PC-9 (cell line): ENCODE measurements at places on chromosomes 4 and X.

DNA sequence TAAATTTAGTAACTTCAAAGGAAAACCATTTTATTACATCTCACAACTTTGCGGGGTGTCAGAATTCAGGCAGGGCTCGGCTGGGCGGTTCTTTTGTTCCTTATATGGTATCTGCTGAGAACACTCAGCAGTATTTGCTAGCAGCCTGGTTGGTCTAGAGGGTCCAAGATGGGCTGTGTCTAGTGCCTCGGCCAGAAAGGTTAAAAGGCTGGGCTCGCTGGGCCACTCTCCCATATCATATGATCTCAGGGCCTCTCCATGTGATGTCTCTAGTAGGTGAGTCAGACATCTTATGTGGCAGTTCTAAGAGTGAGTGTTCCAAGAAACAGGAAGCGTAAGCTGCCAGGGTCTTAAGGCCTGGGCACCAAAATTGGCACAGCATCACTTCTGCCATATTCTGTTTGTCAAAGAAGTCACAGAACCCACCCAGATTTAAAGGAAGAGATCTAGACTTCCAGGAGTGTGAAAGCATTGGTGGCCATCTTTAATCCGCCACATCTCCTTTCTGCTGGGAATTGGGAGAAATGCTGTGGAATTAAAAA lies 100.9 kb upstream of the ATP6AP2 start:
- DNase-seq = no peak
- no peak overlapping the region for H3K4me3 ChIP-seq
- no peaks in the 10 kb centered on the region for H3K36me3 ChIP-seq
- H3K4me1 ChIP-seq = no peaks in the 10 kb centered on the region
- H3K27ac ChIP-seq = no peak overlapping the region

DNA sequence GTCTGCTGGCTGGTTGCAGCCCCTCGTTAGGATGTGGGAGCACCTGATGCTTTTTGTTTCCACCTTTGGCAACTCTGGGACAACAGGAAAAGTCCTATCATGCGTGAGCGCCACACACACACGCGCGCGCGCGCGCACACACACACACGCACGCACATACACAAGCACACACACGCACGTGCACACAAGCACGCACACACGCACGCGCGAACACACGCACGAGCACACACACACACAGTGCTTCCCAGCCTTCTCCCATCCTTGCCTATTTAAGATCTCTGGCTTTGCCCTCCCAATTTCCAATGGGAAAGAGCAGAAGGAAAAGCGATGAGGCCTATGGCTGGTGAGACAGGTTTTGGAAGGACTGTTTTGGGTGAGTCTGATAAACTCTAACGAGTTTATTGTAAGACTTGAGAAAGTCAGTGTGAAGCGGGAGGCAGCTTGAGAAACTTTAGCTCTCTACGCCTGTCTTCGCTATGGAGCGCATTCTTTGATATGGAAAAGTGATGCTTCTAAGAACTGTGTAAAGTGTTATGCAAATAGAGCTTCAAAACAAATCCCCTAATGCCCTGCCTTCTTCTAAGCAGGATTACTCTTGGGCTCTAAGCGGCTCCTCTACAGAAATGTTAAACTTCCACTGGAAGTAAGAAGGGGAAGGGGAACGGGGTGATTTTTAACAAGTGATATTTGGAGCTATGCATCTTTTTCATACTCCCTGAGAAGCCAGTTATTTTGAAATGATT lies 11.8 kb downstream of the SUPT20HL1 start:
- H3K27ac ChIP-seq = no peak overlapping the region
- no peak overlapping the region for H3K4me3 ChIP-seq
- no peaks in the 10 kb centered on the region for H3K36me3 ChIP-seq
- H3K27me3 ChIP-seq = no peaks in the 10 kb centered on the region
- H3K4me1 ChIP-seq = no peaks in the 10 kb centered on the region
- no peak for DNase-seq

DNA sequence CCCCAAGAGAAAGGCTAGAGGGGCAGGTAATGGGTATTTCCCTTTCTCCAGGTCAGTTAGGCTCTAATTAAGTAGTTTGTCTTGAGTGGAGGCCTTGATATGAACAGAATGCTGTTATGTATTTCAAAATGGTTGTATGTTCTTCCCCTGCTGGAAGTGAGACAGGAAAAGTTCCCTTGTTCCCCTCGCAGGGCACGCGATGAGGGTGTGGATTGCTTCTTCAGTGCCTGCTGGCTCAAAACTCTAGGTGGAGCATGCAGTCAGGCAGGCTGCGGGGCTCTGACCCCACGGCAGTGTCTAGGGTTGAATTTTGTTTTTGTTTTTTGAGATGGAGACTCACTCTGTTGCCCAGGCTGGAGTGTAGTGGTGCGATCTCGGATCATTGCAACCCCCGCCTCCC lies 341.0 kb upstream of the ZCCHC13 start:
- no peaks in the 10 kb centered on the region for H3K4me1 ChIP-seq
- no peaks in the 10 kb centered on the region for H3K27me3 ChIP-seq
- no peak overlapping the region for H3K4me3 ChIP-seq

DNA sequence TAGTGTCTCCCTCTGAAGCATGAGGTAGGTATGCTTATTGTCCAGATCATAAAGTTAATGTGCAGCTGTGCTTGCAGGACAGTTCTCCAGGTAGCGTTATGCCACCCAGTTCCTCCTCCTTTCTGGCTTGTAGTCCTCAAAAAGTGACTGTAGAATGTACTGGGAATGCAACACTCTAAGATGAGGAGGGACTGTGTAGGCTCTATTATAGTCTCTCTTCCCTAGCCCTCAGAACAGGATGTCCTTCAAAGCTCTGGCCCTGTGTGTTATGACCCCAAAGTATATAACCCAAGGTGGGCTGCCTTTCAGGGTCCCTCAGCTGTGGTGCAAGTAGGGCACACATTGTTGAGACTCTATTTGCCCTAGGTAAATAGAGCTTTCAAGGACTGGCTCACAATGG lies 20.8 kb upstream of the MANBA start:
- no peak overlapping the region for H3K4me3 ChIP-seq
- H3K4me1 ChIP-seq = peaks cover 6% of the 10 kb centered on the region
- H3K27me3 ChIP-seq = no peaks in the 10 kb centered on the region
- H3K27ac ChIP-seq = no peak overlapping the region
- no peak for DNase-seq

- peaks cover 3% of the 10 kb centered on the region; the same call in 1 of the 2 replicates for H3K27me3 ChIP-seq
- H3K27ac ChIP-seq = no peak overlapping the region
- H3K4me1 ChIP-seq = no peaks in the 10 kb centered on the region
These were observed 44.6 kb upstream of the LINC00632 start for GRCh38 chrX:140664939-140665338.

- H3K4me1 ChIP-seq = peaks cover 19% of the 10 kb centered on the region
- no peaks in the 10 kb centered on the region for H3K27me3 ChIP-seq
- H3K36me3 ChIP-seq = no peaks in the 10 kb centered on the region
These were observed 134.1 kb downstream of the ELOVL6 start for GRCh38 chr4:110064295-110064694.

DNA sequence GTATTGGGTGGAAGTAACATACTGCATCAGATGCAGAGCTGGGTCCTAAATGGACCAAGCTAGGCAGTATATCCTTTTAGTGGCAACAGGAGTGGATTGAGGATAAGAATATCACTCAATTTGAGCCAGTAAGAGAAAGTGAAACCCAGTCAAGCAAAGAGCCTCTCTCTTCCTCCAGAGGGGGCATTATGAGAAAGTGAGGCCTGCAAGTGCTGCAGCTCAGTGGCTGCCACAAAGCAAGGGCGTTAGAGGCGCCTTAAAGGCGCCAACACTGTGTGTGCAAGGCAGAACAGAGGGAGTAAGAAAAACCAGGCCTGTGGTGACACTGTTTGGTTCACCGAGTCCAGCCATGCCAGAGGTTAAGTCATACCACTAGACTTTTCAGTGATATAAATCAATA lies 17.5 kb downstream of the STX18 start:
- no peaks in the 10 kb centered on the region for H3K36me3 ChIP-seq
- no peak overlapping the region for H3K27ac ChIP-seq
- no peak for DNase-seq
- H3K4me3 ChIP-seq = no peak overlapping the region

- no peak overlapping the region for H3K4me3 ChIP-seq
- no peak for DNase-seq
- no peaks in the 10 kb centered on the region for H3K27me3 ChIP-seq
These were observed 177.2 kb downstream of the AMELX start for GRCh38 chrX:11470250-11470974.

GRCh38 chr4:186265683-186266652 lies at the start of gene F11:
TSS of gene F11 (plus strand) at chr4:186266189. CDS start at chr4:186267137, 948 bp downstream.
- no peak within 1 kb of the TSS for H3K27ac ChIP-seq
- no peaks in the 10 kb centered on the region for H3K36me3 ChIP-seq
- DNase-seq = no peak
- no peaks in the 10 kb centered on the region for H3K4me1 ChIP-seq

DNA sequence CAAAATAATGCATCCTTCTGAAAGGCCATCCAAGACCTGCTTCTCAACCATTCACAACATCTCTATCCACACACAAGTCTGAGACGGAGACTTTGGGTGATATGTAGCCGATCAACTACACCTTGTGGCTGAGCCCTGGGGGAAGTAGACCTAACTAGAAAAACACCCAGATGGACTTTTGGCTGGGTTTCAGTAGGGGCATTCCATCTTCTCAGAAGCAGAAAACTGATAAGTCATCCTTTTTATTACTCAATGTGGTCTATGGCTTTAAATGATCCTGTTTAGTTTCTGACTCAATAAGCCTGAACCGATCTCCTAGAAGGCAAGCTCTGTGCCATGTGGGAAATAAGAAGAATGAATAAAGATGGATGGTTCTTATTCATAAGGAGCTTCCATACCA lies 82.5 kb upstream of the AFF2 start:
- no peak for DNase-seq
- H3K27me3 ChIP-seq = 0 out of 2 replicates have a peak, but pooled peaks cover 3% of the 10 kb centered on the region
- H3K4me3 ChIP-seq = no peak overlapping the region
- H3K4me1 ChIP-seq = no peaks in the 10 kb centered on the region
- H3K36me3 ChIP-seq = no peaks in the 10 kb centered on the region

GRCh38 chr4:22063613-22064012 lies 115.0 kb upstream of the KCNIP4 start:
- no peaks in the 10 kb centered on the region for H3K36me3 ChIP-seq
- no peaks in the 10 kb centered on the region for H3K4me1 ChIP-seq
- no peak overlapping the region for H3K4me3 ChIP-seq
- H3K27me3 ChIP-seq = no peaks in the 10 kb centered on the region
- no peak overlapping the region for H3K27ac ChIP-seq

DNA sequence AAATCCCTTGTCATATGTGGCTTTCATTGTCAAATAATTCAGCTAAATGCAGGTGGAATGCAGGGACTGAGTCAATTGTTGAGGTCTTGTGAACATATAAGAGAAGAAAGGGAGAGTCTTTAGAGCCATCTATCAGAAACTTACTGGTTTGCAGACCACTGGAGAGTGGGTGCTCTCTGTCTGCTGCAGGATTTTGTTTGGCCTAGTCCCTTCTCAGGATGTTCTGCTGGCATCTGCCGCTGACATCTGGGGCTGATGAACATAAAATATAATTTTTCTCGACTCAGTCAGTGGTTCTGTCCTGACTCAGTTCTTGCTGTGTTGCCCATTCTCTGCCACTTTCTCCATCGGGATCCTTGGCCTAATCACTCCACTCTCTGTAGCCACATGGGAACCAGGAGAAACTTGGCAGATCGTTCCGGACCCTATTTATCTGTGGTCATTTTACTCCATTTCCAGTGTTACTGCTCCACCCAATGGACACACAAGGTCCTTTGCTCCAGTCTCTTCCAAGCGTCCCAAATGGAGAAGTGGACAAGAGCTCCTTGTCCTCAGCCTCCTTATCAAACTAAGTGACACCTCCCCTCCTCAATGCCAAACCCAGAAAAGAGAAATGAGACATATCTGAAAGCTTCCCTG lies 436.2 kb downstream of the FAT4 start:
- H3K27me3 ChIP-seq = no peaks in the 10 kb centered on the region
- H3K4me1 ChIP-seq = no peaks in the 10 kb centered on the region
- no peak for DNase-seq
- H3K4me3 ChIP-seq = no peak overlapping the region
- H3K36me3 ChIP-seq = no peaks in the 10 kb centered on the region

DNA sequence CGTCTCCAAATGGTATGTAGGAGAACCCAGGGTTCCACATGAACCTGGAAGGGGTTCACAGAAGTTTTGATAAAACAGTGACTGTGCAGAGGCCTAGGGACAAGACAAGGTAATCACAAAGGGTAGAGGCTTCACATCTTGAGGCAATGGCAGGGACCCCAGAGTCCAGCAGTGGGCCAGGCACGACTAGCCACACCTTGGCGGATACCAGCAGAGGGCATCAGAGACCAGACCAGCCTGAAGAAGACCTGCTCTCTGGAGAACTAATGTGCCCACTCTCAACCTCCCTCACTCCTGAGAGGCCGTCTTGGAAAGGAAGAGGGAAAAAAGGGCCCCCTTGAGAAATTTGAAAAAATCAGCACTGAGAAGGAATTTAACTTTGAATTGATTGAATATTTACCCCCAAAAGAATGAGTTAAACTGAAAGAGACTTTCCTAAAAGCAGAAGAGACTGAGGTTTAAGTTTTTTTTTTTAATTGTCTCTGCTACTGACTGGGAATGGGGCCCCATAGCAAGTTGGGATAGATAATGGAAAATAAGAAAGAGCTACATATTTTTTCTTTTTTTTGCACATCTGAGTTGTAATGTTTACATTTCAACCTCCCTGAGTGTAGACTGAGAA lies 243.8 kb upstream of the JADE1 start:
- H3K27me3 ChIP-seq = no peaks in the 10 kb centered on the region
- no peaks in the 10 kb centered on the region for H3K36me3 ChIP-seq
- H3K27ac ChIP-seq = no peak overlapping the region
- DNase-seq = no peak
- H3K4me1 ChIP-seq = no peaks in the 10 kb centered on the region

- no peak overlapping the region for H3K27ac ChIP-seq
- no peaks in the 10 kb centered on the region for H3K27me3 ChIP-seq
- no peaks in the 10 kb centered on the region for H3K4me1 ChIP-seq
- H3K4me3 ChIP-seq = no peak overlapping the region
- DNase-seq = no peak
- no peaks in the 10 kb centered on the region for H3K36me3 ChIP-seq
These were observed 201.2 kb downstream of the CHIC2 start for GRCh38 chr4:53863158-53863557.

DNA sequence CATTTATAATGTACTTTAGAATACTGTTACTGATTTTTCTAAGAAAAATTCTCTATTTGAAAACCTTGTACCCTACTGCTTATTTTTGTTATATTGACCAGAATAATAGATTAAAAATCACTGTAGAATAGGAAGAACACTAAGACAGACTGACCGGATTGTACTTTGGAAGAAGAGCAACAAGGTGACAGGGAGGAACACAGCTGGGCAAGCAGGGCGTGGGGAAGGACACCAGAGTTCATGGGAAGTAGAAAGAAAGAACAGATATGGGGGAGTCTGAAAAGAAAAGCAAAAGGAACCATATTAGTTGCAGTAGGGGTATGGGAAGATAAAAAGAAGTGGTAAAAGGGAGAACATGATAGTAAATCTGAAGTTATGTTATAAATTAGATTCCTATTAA lies 38.6 kb downstream of the TXK start:
- H3K27ac ChIP-seq = no peak overlapping the region
- no peaks in the 10 kb centered on the region for H3K27me3 ChIP-seq
- no peak for DNase-seq
- peaks cover 18% of the 10 kb centered on the region for H3K4me1 ChIP-seq
- no peaks in the 10 kb centered on the region for H3K36me3 ChIP-seq
- H3K4me3 ChIP-seq = no peak overlapping the region
